Suppressor macrophage treated with lipopolysaccharide for 4 hours (primary cell): ENCODE measurements at places on chromosomes 11 and 22.
A peak's percentile ranks its signal among the peaks of the same experiment; 100 is the strongest.

DNA sequence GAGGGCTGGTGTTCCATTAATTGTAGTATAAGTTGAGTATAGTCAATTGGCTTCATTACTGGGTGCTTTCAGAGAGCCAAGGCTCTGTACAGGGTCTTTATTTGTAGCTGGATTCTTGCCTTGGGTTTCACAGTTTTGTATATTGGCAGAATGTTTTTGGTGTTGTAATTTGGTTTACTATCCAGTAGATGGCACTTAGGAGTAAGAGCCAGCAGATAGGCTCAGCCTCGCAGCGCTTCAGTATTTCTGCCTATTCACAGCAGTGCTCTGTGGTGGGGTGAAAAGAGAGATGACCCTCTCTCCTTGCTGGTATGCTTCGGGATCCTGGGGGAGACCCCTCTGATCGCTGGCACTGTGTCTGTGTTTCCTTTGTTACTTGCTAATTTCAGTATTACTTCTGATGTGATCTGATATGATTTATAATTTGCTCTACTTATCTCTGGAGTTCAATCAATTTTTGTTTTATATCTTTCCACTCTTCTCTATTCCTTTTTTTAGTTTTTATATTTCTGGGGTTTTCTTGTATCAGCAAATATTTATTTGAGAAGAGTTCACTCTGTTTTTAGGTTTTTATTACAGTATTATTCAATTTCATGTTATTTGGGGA lies 52.2 kb downstream of the ANO5 start:
- peak; percentile 61 for DNase-seq

DNA sequence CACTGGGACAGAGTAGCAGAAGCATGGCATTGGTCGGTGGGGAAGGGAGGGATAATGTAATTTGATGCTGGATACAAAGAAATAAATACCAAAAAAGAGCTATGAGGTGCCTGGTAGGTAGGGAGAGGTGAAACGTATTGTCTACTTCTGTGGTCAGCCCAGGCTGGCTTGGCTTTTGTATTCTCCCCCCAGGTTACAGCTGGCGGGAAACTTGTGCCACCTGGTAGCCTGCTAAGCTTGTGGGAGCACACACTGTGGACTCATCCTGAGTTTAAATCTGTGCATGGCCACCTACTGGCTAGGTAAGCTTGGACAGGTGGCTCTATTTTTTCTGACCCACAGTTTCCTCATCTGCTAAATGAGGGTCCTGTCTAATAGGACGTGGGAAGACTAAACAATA lies 165.2 kb upstream of the E2F8 start:
- DNase-seq, result no peak

DNA sequence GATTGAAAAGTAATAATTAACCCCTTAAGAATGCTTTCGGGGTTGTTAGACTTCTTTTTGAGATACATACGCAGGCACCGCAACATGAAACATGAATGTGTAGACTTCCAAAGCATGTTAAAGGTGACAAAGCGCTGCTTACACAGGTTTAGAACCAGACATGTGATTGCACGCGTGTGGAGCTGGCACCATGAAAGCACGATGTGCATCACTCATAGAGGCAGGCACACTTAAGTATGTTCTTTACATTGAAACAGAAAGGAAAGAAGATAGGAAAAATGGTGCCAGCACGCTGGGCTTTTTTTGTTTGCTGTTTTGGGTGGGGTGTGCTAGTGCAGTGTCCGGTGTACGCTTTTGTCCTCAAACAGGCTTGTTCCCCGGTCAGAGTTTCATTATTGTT lies 83.6 kb upstream of the PPARA start:
- no peak for DNase-seq

- DNase-seq, result no peak
Measured at GRCh38 chr22:30252411-30253204, 6.0 kb upstream of the LIF start.

GRCh38 chr11:11780858-11781257 lies 60.9 kb upstream of the USP47 start:
- no peak for DNase-seq

GRCh38 chr22:44249376-44250147 lies 63.2 kb downstream of the SHISAL1 start:
- DNase-seq, result no peak

DNA sequence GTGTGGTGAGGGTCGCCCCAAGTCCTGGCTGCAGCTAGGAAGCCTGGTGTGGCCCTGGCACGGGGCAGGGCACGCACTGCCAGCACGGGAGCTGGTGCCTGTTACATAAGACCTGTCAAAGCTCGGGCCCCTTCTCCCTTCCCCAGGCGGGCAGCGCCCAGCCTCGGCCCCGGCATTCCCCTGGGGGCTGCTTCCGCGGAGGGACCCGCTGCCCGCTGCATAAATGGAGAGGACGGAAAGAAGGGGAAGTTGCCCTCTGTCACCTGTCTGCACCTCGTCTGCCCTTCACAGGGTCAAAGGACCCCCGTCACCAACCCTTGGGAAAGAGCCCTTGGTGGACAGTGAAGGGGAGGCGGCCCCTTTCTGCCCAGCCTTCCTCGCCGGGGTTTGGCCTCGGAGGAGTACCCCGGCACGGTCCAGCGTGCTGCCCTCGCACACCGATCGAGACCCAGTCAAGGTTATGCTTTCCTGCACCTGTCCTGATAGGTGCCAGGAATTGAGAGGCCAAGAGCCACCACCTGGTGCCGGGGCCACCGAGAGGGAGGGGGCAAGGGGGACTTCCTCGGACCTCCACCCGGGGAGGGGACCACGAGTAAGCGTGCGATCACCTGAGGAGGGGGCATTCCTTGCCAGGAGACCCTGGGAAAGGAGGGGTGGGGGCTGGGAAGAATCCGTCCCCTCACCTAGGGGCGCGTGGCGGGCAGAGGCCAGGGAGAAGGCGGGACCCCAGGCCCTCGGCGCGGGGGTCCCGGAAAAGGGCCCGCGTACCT lies 16.8 kb upstream of the MFRP start:
- DNase-seq, result no peak

- no peak for DNase-seq
Measured at GRCh38 chr11:24588081-24588480, 91.2 kb downstream of the LUZP2 start.

DNA sequence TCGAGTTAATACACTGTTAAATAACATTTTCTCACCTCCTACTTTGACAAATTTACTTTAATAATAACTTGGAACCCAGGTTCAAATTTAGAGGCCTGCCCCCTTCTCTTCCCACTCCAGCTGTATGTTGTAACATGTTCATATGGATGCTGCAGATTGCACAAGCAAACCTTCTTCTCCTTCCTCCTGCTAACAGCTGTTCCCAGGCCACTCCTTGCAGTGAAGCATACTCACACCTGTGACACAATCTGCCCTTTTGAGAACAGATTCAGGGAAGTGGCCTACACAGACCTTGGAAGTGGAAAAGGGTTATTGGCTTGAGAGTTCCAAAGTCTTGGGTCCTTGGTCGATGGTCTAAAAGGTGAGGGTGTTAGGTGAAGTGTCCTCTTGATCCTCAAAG lies 131.9 kb downstream of the TEAD1 start:
- DNase-seq, result no peak

- DNase-seq, result peak; percentile 76
Measured at GRCh38 chr22:38230108-38230825, 28.5 kb downstream of the MAFF start.

DNA sequence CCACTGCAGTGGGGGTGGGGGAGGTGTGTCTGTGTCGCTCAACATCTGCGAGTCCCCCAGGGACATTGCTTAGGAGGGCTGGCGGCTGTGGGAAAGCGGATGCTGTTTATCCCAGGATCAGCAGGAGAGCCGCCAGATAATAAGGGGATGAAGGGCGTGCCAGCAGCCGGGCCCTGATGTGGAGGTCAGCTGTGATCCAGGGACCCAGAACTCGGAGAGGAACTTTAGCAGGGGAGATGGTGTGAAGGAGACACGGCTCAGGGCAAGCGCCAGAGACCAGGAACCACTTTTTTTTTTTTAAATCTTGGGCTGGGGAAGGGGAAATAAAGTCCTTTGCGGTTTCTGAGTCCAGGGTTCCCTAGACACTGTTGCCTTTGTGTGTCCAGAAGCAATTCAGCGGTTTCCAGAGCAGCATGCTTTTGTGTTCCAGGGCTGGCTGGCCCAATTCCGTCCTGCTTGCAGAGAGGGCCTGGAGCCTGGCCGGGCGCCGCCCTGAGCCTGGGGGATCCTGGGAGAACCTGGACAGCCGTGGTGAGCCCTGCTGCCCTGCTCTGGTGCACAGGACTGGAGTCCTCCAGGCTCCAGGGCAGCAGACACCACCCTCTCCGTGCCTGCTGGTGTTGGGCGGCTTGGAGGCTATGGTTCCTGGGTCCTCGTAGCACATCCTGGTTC lies at the start of gene GRAMD4:
Gene GRAMD4 (plus strand): TSS at position 557 of the 672 bp plus-strand sequence. CDS start 6,414 bp downstream, outside the sequence.
- peak; percentile 27 for DNase-seq

DNA sequence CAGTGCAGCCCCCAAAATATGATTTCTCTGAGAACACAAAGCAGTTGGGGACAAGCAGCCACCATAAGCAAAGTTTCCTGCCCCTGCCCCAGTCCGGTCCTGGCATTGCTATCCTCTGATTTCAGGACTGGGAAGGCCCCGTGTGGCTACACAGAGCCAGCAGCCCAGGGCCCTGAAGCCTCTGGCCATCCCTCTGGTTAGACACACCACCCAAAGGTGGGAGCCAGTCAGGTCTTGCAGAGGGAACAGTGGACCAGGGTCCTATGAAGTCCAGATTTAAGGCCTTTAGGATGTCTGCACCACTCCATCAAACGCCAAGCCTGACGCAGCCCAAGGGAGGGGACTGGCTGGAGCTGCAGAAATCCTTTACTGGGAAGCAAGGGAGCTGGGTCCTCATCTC lies 63.4 kb downstream of the SLC22A12 start:
- no peak for DNase-seq

DNA sequence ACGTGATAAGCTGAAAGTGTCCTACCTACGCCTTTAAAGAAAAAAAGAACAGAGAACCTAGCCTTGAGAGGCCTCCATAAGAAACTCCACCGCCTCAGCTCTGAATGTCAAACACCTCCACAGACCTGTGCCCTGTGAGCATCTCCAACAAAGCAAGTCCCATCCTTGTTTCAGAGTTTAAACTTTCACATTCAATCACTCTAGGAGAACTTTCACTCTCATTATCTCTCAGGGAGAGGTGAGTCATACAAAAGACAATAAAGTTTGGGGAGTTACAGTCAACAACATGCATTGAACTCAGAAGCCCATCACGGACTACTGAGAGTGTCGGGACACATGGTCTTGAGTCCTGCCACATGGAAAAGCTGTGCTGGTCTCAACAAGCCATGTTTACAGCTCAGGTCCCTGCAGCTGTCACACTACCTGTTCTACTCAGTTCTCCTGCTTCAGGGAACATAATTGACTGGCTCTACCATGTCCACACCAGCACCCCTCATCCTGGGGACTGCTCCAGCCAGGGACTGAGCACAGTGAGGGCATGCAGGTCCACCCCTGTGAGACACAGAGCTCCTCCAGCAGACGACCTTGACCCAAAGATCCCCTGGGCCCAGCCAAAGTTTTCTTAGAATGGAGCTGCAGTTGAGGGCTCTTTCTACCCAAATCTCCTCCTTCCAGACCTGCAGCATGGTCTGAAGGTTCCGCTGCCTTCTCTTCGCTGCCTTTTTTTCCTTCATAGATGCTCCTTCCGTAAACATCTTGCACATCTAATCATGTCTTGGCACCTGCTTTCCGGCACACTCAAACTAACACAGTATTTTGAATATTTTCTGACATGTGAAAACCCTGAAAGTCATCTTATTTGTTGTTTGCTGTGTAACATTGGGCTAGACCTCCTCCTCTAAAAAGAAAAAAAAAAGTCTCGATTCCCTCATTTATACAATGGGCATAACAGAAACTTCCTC lies 114.9 kb downstream of the ETS1 start:
- no peak for DNase-seq

GRCh38 chr11:27401833-27402316 lies 38.9 kb upstream of the CCDC34 start:
- DNase-seq, result no peak

GRCh38 chr11:75499423-75500190 lies 26.1 kb downstream of the GDPD5 start:
- DNase-seq, result peak; percentile 42

- no peak for DNase-seq
Measured at GRCh38 chr22:48661984-48662383, 1165.7 kb downstream of the BRD1 start.
